Osteoblast (primary cell): ENCODE measurements at places on chromosomes 4 and X.

DNA sequence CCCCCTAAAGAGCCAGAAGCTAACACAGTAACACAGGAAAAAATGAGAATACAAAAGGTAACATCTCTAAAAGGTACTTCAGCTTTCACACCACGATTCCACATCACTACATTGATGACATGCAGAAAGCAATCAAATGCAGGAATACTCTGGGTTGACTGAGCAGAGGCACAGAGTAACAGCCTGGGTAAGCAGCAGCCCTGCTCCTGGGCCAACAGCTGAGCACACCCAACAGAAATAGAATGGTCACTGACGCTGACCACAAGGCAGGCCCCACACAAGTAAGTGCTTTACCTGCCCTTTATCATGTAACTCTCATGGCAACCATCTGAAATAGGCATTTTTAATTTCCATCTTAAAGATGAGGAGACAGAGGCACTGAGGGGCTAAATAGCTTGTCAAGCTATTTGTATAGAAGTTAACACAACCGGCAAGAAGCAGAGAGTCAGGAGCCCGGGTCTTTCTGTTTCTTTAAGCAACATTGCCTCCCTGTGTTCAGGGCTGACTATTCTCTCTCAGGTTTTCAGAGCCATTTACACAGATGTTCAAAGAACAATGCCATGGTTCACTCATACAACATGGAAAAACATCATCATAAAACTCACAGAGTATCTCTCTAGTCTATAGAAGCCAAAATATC, 168.9 kb downstream of the ZNF674 start:
- peaks cover 2% of the 10 kb centered on the region for H3K4me1 ChIP-seq
- no peak for DNase-seq
- no peaks in the 10 kb centered on the region for H3K36me3 ChIP-seq
- H3K4me3 ChIP-seq = no peak overlapping the region

GRCh38 chr4:2489081-2489805, 20.3 kb downstream of the RNF4 start:
- H3K27me3 ChIP-seq = no peaks in the 10 kb centered on the region
- peak; percentile 48 for DNase-seq
- peaks cover 31% of the 10 kb centered on the region for H3K36me3 ChIP-seq
- H3K27ac ChIP-seq = no peak overlapping the region
- peaks cover 12% of the 10 kb centered on the region for H3K4me1 ChIP-seq
- H3K4me3 ChIP-seq = no peak overlapping the region

GRCh38 chr4:148061795-148062194, 329.9 kb downstream of the ARHGAP10 start:
- no peak overlapping the region for H3K4me3 ChIP-seq
- H3K36me3 ChIP-seq = no peaks in the 10 kb centered on the region
- H3K27me3 ChIP-seq = no peaks in the 10 kb centered on the region
- peaks cover 5% of the 10 kb centered on the region for H3K4me1 ChIP-seq

- H3K36me3 ChIP-seq = no peaks in the 10 kb centered on the region
- DNase-seq = no peak
- no peaks in the 10 kb centered on the region for H3K27me3 ChIP-seq
- H3K4me1 ChIP-seq = peaks cover 4% of the 10 kb centered on the region
- no peak overlapping the region for H3K27ac ChIP-seq
These were observed 199.8 kb downstream of the SOWAHB start for GRCh38 chr4:76698141-76698540.

DNA sequence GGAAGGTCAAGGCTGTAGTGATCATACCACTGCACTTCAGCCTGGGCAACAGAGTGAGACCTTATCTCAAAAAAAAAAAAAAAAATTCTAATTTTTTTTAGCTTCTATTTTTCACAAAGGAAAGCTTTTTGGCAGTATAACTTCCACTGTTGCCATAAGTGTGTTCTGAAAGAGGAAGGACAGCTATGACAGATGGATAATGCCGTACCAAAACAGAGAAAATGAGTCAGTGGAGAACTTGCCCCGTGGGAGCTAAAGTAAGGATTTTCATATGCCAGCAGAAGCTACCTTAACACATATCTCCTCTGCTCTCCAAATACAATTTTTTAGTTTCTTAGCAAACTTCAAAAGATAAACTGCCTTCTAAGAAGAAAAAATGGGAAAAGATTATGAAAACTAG, 43.7 kb downstream of the RPS3A start:
- no peaks in the 10 kb centered on the region for H3K27me3 ChIP-seq
- DNase-seq = peak; percentile 41
- peaks cover 35% of the 10 kb centered on the region for H3K36me3 ChIP-seq
- no peak overlapping the region for H3K4me3 ChIP-seq
- no peak overlapping the region for H3K27ac ChIP-seq
- H3K4me1 ChIP-seq = no peaks in the 10 kb centered on the region

DNA sequence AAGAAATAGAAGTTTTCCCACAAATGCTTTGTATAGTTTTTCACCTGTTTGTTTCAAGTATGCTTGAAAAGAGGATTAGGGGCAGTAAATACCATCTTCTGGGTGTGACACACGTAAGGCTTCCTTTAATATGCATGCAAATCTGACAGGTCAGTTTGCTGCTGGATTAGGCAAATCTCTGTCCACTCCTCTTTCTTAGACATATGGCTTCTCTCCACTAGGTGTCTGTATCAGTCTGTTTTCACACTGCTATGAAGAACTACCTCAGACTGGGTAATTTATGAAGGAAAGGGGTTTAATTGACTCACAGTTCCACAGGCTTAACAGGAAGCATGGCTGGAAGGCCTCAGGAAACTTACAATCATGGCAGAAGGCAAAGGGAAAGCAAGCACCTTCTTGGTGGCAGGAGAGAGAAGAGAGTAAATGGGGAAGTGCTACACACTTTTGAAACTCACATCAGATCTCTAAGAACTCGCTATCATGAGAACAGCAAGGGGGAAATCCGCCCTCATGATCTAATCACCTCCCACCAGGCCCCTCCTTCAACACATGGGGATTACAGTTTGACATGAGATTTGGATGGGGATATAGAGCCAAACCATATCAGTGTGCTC, 66.9 kb downstream of the TAB3 start:
- H3K27me3 ChIP-seq = no peaks in the 10 kb centered on the region
- H3K4me1 ChIP-seq = no peaks in the 10 kb centered on the region
- no peak overlapping the region for H3K27ac ChIP-seq
- no peak for DNase-seq

DNA sequence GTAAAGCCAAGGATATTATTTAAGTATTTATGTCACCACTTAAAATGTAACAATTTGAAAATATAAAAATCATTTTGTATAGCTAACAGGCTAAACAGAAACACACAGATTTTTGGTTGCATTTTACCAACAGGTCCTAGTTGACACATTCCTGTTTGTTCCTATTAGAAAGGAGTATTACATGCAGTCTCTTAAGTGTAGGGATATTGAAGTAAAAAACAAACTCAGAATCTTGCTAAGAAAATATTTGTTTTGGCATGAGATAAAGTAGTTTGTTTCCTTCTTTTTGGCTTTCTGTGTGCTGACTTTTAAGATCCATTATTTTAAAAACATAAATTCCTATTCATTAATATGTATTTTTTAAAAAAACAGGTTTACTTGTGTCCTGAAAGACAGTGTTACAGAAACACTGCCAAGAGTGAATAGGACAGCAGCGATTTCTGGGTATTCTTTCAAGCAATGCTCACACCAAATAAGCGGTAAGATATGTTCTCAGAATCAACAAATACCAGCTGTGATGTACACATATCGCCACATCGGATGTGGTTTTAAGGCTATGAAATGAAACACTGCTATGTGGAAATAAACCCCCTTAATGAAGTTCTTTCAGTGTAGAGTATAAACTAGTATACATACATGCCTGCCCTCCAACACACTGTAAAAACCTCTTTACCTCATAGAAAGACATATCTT, 6.9 kb downstream of the F11 start:
- no peak for DNase-seq
- H3K27me3 ChIP-seq = peaks cover 2% of the 10 kb centered on the region
- H3K4me3 ChIP-seq = no peak overlapping the region
- no peak overlapping the region for H3K27ac ChIP-seq
- H3K4me1 ChIP-seq = no peaks in the 10 kb centered on the region

GRCh38 chrX:6821730-6822129, 286.8 kb upstream of the VCX3A start:
- H3K4me1 ChIP-seq = no peaks in the 10 kb centered on the region
- H3K4me3 ChIP-seq = no peak overlapping the region
- H3K36me3 ChIP-seq = no peaks in the 10 kb centered on the region
- no peak overlapping the region for H3K27ac ChIP-seq

- no peaks in the 10 kb centered on the region for H3K4me1 ChIP-seq
- H3K4me3 ChIP-seq = peak overlapping the region; percentile 76
- H3K27ac ChIP-seq = no peak overlapping the region
These were observed 626 bp downstream of the JADE3 start for GRCh38 chrX:46912603-46913491.

DNA sequence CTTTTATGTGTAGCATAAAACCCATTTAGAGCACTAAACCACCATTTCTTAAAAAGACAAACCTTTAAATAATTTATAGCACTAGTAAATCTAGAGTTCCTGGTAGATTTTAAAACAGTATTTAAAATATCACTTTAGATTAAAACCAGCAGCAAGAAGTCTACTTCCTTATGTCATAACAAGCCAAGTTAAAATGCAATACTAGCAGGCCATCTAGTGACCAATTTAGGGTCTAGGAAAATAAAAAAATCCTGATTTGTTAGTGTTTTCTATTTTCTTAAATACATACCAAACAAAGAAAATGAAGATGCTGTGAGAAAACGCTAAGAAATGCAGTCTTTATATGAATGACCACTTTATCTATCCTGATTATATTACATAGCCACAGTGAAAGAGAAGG, 53.9 kb downstream of the PAPSS1 start:
- no peaks in the 10 kb centered on the region for H3K27me3 ChIP-seq
- DNase-seq = no peak
- H3K36me3 ChIP-seq = peaks cover 3% of the 10 kb centered on the region
- no peak overlapping the region for H3K27ac ChIP-seq
- peaks cover 9% of the 10 kb centered on the region for H3K4me1 ChIP-seq

- no peak for DNase-seq
- no peak overlapping the region for H3K27ac ChIP-seq
These were observed 45.6 kb downstream of the GPC3 start for GRCh38 chrX:133939655-133940302.

DNA sequence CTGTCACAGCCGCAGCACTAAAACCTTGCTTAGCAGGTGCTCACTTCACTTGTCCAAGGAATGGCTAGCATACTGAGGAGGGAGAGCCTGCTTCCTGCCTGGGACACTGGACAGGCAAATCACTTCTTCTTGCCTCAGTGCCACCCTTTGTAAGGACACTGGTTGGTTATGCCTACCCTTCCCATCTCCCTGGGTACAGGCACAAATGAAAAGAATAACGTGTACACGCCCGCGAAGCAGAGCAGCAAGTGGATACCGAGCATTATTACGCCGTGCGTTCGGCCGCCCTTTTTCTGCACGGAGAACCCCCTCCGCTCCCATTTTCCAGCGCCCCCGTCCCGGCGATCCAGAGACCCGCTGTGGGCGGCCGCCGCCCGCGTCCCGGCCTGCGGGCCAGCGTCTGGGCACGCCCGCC, 338 bp upstream of the KLHL2 start:
- H3K36me3 ChIP-seq = no peaks in the 10 kb centered on the region
- H3K27ac ChIP-seq = no peak overlapping the region
- no peaks in the 10 kb centered on the region for H3K27me3 ChIP-seq
- peak overlapping the region; percentile 88 for H3K4me3 ChIP-seq

- H3K36me3 ChIP-seq = no peaks in the 10 kb centered on the region
- no peak overlapping the region for H3K4me3 ChIP-seq
- H3K27me3 ChIP-seq = no peaks in the 10 kb centered on the region
- peaks cover 45% of the 10 kb centered on the region for H3K4me1 ChIP-seq
These were observed 9.4 kb downstream of the KLF3 start for GRCh38 chr4:38673130-38673978.

DNA sequence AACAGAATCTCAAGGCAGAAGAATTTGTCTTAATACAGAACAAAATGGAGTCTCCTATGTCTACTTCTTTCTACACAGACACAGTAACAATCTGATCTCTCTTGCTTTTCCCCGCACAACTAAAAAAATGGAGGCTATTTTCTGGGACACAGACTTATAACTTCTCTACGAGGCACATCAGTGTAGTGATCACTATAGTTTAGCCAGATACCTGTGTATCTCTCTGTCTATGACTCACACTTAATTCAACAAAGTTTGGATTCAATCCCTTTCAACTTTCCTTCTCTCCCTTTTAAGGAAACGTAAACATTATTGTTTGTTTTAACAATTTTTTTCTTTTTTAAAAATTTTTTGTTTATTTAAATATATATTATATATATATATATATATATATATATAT, 29.4 kb downstream of the APELA start:
- no peak overlapping the region for H3K27ac ChIP-seq

- H3K4me1 ChIP-seq = no peaks in the 10 kb centered on the region
- peaks cover 15% of the 10 kb centered on the region for H3K27me3 ChIP-seq
- no peak overlapping the region for H3K27ac ChIP-seq
- no peaks in the 10 kb centered on the region for H3K36me3 ChIP-seq
- H3K4me3 ChIP-seq = no peak overlapping the region
These were observed 11.2 kb upstream of the AMOT start for GRCh38 chrX:112851806-112852205.

GRCh38 chr4:29390921-29391320, 1329.2 kb upstream of the PCDH7 start:
- H3K4me3 ChIP-seq = no peak overlapping the region
- H3K36me3 ChIP-seq = no peaks in the 10 kb centered on the region
- H3K4me1 ChIP-seq = no peaks in the 10 kb centered on the region
- H3K27me3 ChIP-seq = no peaks in the 10 kb centered on the region
- peak; percentile 23 for DNase-seq

- no peaks in the 10 kb centered on the region for H3K27me3 ChIP-seq
- H3K36me3 ChIP-seq = no peaks in the 10 kb centered on the region
- DNase-seq = peak; percentile 91
- H3K4me3 ChIP-seq = peak overlapping the region; percentile 31
- H3K4me1 ChIP-seq = peaks cover 41% of the 10 kb centered on the region
These were observed 3.1 kb downstream of the SMS start for GRCh38 chrX:21943460-21944135.

DNA sequence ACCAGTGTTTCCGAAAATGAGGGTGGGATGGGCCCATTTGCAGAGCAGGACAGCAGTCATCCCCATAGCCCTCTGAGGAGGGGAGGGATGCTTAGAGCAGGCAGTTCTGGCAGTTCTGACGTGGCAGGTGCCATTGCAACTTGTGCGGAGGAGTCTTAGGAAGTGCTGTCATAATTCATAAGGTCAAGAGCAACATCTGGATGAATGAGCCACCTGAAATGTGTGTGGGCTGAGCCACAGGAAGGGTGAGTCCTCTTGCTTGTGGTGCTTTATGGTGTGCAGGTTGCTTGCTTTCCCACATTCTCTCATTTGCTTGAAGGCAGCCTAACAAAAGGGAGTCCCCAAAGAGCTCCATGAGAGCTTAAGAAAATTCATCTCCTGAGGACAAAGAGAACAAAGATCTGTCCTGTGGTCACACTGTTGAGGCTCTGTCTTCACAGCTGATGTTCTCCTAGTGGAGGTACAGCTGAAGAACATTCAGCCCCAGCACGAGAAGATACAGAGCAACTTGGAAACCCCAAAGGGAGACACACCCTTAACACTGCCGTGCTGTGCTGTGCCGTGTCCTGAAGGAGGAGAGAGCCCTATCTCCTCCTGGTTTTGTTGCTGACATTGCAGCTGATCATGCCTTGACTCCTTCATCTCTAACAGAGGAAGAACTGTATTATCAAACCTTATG, 60.3 kb downstream of the DLG3 start:
- H3K27ac ChIP-seq = no peak overlapping the region
- H3K36me3 ChIP-seq = no peaks in the 10 kb centered on the region
- H3K4me1 ChIP-seq = no peaks in the 10 kb centered on the region
- peaks cover 2% of the 10 kb centered on the region for H3K27me3 ChIP-seq
- DNase-seq = no peak
